ENCODE measurements at places on chromosomes 6 and 20.

DNA sequence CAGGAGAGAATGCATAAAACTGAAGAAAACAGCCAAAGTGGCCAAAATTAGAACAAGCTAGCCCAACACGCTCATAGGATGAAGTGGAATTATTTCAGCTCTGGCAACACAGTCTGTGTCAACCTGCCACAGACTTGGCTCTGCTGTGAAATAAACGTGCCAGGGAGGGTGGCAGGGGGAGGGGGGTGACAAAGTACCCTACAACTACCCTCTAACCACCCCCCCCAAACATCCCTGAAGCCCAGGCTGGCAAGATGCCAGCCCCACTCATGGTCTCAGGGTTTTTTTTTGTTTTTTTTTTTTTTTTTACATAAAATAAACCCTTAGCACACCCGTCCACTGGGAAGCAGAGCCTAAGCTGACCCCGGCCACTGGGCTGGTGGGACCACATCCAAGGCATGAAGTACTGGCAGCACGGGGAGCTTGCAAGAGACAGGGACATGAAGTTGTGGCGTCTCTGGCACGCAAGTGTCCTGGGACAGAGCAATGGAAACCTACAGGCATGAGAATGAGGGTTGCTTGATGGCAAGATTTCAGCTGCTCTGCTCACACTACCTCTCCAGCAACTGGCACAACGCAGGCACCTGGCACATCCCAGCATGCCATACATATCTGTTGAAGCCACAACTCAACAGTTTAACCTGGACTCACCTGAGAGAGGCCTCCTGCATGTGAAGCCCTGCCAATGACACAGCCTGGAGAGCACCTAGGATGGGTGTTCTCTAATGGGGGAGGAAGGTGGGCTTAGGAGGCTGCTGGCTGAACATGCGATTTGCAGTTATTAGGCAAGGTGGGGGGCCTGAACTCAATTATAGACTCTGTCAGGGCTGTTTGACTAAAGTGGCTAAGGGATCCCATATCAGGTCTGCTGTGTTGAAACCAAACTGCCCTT lies 76.4 kb downstream of the TRAM2 start:
- H3K4me3 ChIP-seq = no peak overlapping the region
- H3K27me3 ChIP-seq = no peaks in the 10 kb centered on the region
- H3K36me3 ChIP-seq = peaks cover 7% of the 10 kb centered on the region
- H3K27ac ChIP-seq = no peak overlapping the region
- peaks cover 9% of the 10 kb centered on the region for H3K4me1 ChIP-seq

GRCh38 chr6:23650676-23651075 lies 475.3 kb upstream of the NRSN1 start:
- no peak overlapping the region for H3K4me3 ChIP-seq
- H3K36me3 ChIP-seq = no peaks in the 10 kb centered on the region
- H3K4me1 ChIP-seq = no peaks in the 10 kb centered on the region
- no peak for DNase-seq

DNA sequence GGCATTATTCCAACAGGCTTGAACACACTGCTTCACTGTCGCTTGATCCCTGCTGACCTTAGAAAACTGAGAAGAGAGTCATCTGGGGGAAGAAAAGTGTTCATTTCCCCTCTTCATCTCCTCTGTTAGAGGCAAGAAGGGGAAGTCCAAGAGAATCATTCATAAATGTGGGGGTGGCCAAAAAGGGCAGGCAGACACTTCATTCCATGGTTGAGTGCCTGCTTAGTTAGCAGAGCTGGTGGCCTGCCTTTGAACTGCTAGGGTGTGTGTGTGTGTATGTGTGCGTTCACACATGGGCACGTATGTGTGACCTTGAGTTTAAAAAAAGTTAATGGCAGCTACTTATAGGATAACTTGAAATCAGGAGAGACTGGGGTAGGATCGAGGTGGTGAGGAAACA lies 39.4 kb upstream of the RFPL4B start:
- no peak overlapping the region for H3K4me3 ChIP-seq
- no peak for DNase-seq
- H3K36me3 ChIP-seq = no peaks in the 10 kb centered on the region
- no peak overlapping the region for H3K27ac ChIP-seq
- no peaks in the 10 kb centered on the region for H3K4me1 ChIP-seq

DNA sequence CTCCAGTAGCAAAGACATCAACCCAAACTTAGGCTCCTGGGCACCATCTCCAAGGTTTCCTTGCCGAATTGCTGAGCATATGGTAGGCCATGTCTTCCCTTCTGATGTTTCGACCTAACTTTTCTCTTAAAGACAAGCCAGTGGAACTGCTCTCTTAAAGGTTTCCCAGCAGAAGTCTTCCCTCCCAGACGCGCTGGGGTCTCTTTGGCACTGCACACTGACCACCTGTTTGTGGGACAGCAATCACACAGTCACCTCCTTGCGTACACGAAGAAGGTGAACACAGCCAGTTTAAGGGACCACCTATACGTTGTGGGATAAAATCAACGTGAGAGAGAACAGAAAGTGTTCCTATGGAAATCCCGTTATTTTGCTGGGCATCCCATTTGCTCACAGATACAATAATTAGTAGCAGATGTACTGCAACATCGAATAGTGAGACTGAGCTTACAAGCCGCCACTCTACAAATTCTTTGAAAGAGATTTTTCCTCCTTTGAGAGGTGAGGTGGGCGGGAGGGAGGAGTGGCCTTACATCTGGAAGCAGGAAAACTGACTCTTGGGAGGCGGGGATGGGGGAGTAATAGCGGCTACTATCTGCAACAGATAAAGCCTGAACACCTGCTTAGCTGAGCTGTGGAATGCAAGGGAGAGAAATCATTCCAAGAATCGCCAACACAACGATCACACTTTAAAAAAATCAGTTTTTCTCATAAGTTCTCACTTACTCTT lies 9.9 kb downstream of the GRIK2 start:
- H3K27me3 ChIP-seq = peaks cover 60% of the 10 kb centered on the region
- H3K4me3 ChIP-seq = no peak overlapping the region
- H3K36me3 ChIP-seq = no peaks in the 10 kb centered on the region
- DNase-seq = no peak

- no peaks in the 10 kb centered on the region for H3K27me3 ChIP-seq
- no peaks in the 10 kb centered on the region for H3K4me1 ChIP-seq
- DNase-seq = no peak
- H3K4me3 ChIP-seq = no peak overlapping the region
- no peak overlapping the region for H3K27ac ChIP-seq
- no peaks in the 10 kb centered on the region for H3K36me3 ChIP-seq
Observed at GRCh38 chr20:39706184-39706663, 744.1 kb downstream of the DHX35 start.

GRCh38 chr6:150622941-150623874 lies 23.5 kb downstream of the PLEKHG1 start:
- no peak overlapping the region for H3K27ac ChIP-seq
- H3K36me3 ChIP-seq = no peaks in the 10 kb centered on the region
- no peak for DNase-seq

DNA sequence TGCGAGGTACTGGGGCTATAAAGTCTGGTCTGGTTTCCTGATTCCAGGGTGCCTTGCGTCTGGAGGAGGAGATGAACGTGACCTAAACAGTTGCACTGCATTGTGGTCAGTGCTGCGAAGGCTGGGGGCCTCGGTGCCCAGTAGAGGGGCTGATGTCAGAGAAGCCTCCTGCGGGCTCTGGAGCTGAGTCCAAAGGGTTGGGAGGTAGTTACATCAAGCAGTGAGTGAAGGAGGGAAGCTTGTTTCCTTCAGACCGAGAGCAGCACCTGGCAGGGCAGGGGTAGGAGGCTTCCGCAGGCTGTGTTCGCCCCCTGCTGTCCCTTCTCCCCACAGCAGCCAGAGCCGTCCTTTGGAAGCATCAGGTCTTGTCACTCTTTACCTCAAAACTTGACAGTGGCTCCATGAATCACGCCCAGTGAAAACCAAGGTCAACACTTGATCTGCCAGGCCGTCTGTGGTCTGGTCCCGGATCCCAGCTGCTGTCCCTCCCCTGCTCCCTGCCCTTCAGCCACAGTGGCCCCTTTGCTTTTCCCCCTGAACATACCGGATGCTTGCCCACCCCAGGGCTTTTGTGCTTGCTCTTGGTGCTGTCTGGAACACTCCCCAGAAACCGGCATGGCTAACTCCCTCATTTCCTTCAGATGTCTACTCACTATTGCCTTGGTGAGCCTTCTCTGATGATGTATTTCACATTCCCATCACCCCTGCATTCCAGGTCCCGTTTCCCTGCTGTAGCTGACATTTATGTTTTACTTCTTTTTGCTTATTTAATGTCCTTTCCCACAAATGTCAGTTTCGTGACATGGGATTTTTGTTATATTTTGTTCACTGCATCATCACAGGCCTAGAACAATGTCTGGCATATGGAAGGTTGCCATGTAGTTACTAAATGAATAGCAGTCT lies 7.0 kb downstream of the DYNLRB1 start:
- peaks cover 33% of the 10 kb centered on the region for H3K36me3 ChIP-seq
- H3K4me1 ChIP-seq = peaks cover 10% of the 10 kb centered on the region
- H3K27ac ChIP-seq = no peak overlapping the region

- peaks cover 6% of the 10 kb centered on the region for H3K36me3 ChIP-seq
- peaks cover 16% of the 10 kb centered on the region for H3K4me1 ChIP-seq
- no peaks in the 10 kb centered on the region for H3K27me3 ChIP-seq
Observed at GRCh38 chr6:130680116-130680515, 147.1 kb upstream of the SMLR1 start.

GRCh38 chr20:2890742-2891141 lies 17.5 kb downstream of the PTPRA start:
- no peak overlapping the region for H3K4me3 ChIP-seq
- no peak for DNase-seq
- peaks cover 33% of the 10 kb centered on the region for H3K4me1 ChIP-seq
- H3K27me3 ChIP-seq = no peaks in the 10 kb centered on the region
- H3K27ac ChIP-seq = peak overlapping the region; percentile 9
- H3K36me3 ChIP-seq = peaks cover 28% of the 10 kb centered on the region

DNA sequence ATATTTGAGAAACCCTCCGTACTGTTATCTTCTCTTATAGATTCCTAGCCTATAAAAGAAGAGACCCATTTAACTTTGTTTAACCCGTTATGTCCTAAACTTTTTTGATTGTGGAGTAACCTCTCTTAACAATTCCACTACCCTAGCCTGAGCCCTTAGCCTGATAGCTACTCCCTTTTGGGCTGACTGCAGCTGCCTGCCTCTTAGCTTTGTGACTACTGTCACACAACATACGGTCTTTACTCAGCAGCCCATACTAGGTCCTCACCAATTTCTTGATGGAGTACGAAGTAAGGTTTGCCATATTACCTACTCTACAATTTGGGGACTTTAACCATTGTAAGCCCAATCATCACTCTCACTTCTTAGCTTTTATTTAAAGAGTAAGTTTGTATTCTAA lies 72.7 kb downstream of the QRSL1 start:
- no peak for DNase-seq
- peaks cover 2% of the 10 kb centered on the region for H3K4me1 ChIP-seq
- H3K4me3 ChIP-seq = no peak overlapping the region
- H3K27ac ChIP-seq = no peak overlapping the region
- H3K36me3 ChIP-seq = no peaks in the 10 kb centered on the region
- peaks cover 25% of the 10 kb centered on the region for H3K27me3 ChIP-seq

GRCh38 chr20:2932498-2932897 lies 59.2 kb downstream of the PTPRA start:
- peaks cover 15% of the 10 kb centered on the region for H3K36me3 ChIP-seq
- no peak overlapping the region for H3K4me3 ChIP-seq
- DNase-seq = no peak

DNA sequence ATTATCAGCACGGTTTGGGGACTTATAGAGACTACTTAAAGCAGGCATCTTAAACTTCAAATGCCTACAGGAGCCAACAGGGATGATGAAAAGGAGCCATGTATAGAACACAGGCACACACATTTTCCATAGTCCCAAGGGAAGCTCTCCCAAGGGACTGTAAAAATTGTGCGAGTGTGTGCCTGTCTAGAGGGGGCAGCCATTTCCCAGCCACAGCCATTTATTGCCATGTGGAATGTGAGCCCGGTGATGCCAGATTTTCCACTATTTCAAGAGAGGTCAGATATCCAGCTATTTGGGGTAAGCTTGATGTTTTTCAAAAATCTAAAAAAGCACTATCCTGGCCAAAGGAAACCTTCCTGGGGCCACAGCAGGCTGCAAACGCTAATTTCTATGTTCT lies 24.1 kb upstream of the RALY start:
- H3K36me3 ChIP-seq = no peaks in the 10 kb centered on the region
- no peaks in the 10 kb centered on the region for H3K4me1 ChIP-seq
- no peaks in the 10 kb centered on the region for H3K27me3 ChIP-seq
- no peak overlapping the region for H3K4me3 ChIP-seq
- H3K27ac ChIP-seq = no peak overlapping the region
- no peak for DNase-seq

DNA sequence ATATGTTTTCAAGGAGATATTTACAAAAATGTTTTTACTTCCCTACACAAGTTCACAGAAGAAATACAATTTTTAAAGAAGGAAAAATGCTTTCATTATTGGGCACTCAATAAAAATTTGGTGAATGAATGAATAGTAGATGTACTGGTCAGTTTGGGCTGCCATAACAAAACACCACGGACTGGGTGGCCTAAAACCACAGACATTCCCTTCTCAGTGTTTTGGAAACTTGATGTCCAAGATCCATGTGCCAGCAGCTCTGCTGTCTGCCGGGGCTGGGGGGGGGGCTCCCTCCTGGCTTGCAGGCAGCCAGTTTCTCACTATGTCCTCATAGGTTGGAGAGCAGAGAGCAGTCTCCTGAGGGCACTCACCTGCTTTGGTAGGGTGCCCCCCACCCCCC lies 62.0 kb downstream of the FAM120B start:
- peaks cover 5% of the 10 kb centered on the region for H3K4me1 ChIP-seq
- H3K36me3 ChIP-seq = peaks cover 19% of the 10 kb centered on the region
- H3K27ac ChIP-seq = no peak overlapping the region
- DNase-seq = no peak
- no peak overlapping the region for H3K4me3 ChIP-seq
- no peaks in the 10 kb centered on the region for H3K27me3 ChIP-seq
